T-helper 2 cell treated with Interferon-gamma antibody and Interleukin-4, amounts not matched to agents 100 ng/mL and 5 ng/mL, for 36 hours (primary cell): ENCODE measurements at places on chromosomes 4 and X. TPM values are rescaled to one million over a fixed set of nuclear protein-coding genes. Genes with fewer than 3 reads are reported as not detected.

Gene HSFX2
- 0.52 TPM in 1 of 2 replicates, not detected in the other for total RNA-seq

Gene P2RY4
- total RNA-seq = 0.20 and 0.34 TPM in 2 replicates

Gene AFAP1
- 6.2 and 6.7 TPM in 2 replicates for total RNA-seq

Gene POF1B
- total RNA-seq = 0.39 and 0.43 TPM in 2 replicates

Gene PRR32
- not detected in 2 replicates for total RNA-seq

Gene FAAH2
- 4.2 and 4.9 TPM in 2 replicates for total RNA-seq
